ENCODE measurements at places on chromosomes 7 and 10.

- no peak for DNase-seq
Observed at GRCh38 chr7:49805371-49806007, 32.1 kb downstream of the VWC2 start.

DNA sequence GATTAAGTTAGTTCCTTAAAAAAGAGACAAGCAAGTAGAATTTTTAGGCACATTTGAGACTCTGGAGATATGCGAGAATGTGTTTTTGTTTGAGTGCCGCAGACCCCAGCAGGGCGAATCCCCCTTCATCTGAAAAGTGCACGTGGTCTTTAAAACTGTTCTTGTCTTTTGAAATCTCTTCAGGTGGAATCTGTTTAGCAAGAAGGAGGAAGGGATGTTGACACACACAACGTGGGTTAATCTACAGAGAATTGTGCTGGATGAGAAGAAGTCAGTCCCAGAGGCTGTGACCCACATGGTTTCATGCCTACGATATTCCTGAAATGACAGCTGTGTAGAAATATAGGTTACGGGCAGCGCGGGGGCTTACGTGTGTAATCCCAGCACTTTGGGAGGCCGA lies 27.1 kb upstream of the ZFAND2A start:
- DNase-seq = no peak

GRCh38 chr7:41974870-41975557 lies 262.0 kb downstream of the GLI3 start:
- no peak for DNase-seq

DNA sequence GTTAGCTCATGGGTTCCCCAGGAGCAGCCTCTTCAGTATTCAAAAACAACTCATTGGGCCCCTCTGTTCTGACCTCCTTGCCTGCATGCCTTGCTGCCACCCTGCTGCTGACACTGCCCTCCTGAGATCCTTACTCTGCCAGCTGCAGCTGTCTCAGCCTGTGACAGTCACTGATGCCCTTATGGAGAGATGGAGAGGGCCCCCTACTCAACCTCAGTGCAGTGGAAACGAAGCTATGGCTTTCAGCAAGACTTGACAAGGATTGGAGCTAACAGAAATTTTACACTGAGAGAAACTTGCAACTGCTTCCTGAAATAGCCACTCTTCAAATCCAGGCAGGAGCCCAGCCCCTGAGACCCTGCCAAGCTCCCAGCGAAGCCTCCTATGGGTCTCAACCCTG lies 678.3 kb upstream of the C7orf33 start:
- DNase-seq = no peak

Data from suppressor macrophage treated with lipopolysaccharide for 4 hours (primary cell).